ENCODE measurements at places on chromosomes 7 and 10. TPM values are rescaled to one million over a fixed set of nuclear protein-coding genes. Genes with fewer than 3 reads are reported as not detected.

- peak; percentile 80 for DNase-seq
- peak overlapping the region; percentile 95 for H3K27ac ChIP-seq
- peaks cover 53% of the 10 kb centered on the region for H3K4me1 ChIP-seq
- no peaks in the 10 kb centered on the region for H3K36me3 ChIP-seq
- peak overlapping the region; percentile 67 for H3K4me3 ChIP-seq
- H3K27me3 ChIP-seq, result no peaks in the 10 kb centered on the region
Observed at GRCh38 chr10:91798649-91799611, 704 bp downstream of the TNKS2 start.

DNA sequence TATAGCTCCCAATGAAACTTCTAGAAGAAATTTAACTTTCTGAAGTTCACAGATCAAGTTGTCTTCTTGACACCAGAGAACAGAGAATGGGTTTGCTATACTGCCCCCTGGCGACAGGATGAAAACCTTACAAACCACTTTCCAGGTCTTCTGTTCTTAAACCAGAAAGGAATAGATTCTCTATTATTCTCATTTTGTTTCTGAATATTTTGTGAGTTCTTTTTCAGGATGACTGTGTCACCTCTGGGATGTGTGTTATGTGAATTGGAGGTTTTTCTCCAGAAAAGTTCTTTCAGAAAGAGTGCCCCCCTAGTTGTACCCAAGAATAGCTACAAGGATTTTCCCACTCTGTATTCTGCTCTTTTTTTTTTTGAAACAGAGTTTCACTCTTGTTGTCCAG is 6.3 kb downstream of the IFT22 start:
- no peaks in the 10 kb centered on the region for H3K4me1 ChIP-seq
- H3K27me3 ChIP-seq, result no peaks in the 10 kb centered on the region
- no peak overlapping the region for H3K4me3 ChIP-seq
- H3K27ac ChIP-seq, result no peak overlapping the region
- H3K36me3 ChIP-seq, result peaks cover 21% of the 10 kb centered on the region
- no peak for DNase-seq

DNA sequence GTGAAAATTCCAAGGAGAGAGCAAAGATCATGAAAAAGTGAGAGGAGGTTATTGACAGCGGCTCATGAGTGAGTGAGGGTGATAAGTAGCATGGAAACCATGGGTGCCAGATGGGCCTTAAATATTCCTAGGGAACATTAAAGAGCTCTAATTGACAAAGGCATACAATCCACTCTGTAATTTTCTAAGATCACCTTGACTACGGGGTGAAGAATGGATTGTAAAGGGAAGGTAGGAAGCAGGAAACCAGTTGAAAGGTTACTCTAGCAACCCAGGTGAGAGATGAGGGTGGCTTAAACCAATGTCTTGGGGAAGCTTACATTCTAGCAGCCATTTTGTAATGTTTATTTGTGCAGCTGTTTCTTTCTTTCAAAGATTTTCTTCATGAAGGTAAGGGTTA is 75.7 kb downstream of the RSU1 start:
- H3K4me1 ChIP-seq, result no peaks in the 10 kb centered on the region
- no peaks in the 10 kb centered on the region for H3K27me3 ChIP-seq
- no peak for DNase-seq
- no peak overlapping the region for H3K27ac ChIP-seq

- no peaks in the 10 kb centered on the region for H3K27me3 ChIP-seq
- H3K4me3 ChIP-seq, result no peak overlapping the region
- H3K27ac ChIP-seq, result no peak overlapping the region
- H3K4me1 ChIP-seq, result peaks cover 16% of the 10 kb centered on the region
- DNase-seq, result no peak
- H3K36me3 ChIP-seq, result no peaks in the 10 kb centered on the region
Observed at GRCh38 chr10:96618653-96619052, 31.8 kb upstream of the TM9SF3 start.

- H3K27ac ChIP-seq, result no peak overlapping the region
- no peaks in the 10 kb centered on the region for H3K27me3 ChIP-seq
- no peak overlapping the region for H3K4me3 ChIP-seq
- no peaks in the 10 kb centered on the region for H3K4me1 ChIP-seq
- no peaks in the 10 kb centered on the region for H3K36me3 ChIP-seq
Observed at GRCh38 chr7:14133752-14134151, 144.3 kb upstream of the ETV1 start.

DNA sequence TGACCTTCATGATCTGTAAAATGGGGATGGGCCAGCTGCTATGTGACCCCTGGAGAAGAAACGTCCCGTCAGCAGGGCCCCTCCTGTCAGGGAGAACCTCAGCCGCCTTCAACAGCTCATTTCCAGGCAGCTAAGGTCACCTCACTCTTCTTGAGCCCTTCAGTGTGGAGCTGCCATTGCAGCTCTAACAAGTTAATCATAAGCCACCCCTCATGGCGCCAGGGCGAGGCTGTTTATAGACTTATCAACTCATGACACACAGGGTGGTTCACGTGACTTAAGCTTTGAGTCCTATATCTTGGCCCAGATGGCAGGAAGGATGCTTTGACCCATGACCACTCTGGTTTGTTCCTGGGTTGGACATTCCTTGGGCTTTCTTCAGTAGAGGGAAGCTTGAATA is 315.1 kb downstream of the TNS3 start:
- no peaks in the 10 kb centered on the region for H3K27me3 ChIP-seq
- peak overlapping the region; percentile 14 for H3K27ac ChIP-seq
- no peaks in the 10 kb centered on the region for H3K36me3 ChIP-seq

DNA sequence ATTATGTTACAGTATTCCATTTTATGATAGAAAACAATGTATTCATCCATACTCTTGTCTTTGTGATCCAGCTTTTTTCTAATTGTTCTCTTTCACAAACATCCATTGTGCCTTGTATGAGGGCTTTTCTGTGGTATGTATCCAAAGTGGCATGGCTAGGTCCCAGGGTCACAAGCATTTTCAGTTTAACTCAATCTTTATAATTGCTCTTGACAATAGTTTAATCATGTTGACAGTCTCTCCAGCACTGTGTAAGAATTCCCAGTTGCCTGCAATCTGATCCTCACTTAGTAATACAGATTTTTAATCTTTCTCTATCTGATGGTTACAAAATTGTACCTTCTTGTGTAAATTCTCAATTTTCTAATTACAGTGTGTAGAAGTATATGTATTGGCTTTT is 533.4 kb downstream of the NEBL start:
- H3K27ac ChIP-seq, result no peak overlapping the region
- no peak overlapping the region for H3K4me3 ChIP-seq
- no peaks in the 10 kb centered on the region for H3K36me3 ChIP-seq

GRCh38 chr10:102645741-102646609 is 1.7 kb downstream of the TRIM8 start:
- H3K27me3 ChIP-seq, result no peaks in the 10 kb centered on the region
- DNase-seq, result peak; percentile 96
- peaks cover under 1% of the 10 kb centered on the region for H3K36me3 ChIP-seq
- peak overlapping the region; percentile 99 for H3K27ac ChIP-seq
- peaks cover 55% of the 10 kb centered on the region for H3K4me1 ChIP-seq

GRCh38 chr7:55527307-55527706 is 45.0 kb downstream of the VOPP1 start:
- peaks cover 2% of the 10 kb centered on the region for H3K4me1 ChIP-seq
- no peak for DNase-seq
- no peaks in the 10 kb centered on the region for H3K36me3 ChIP-seq
- H3K27ac ChIP-seq, result no peak overlapping the region
- no peaks in the 10 kb centered on the region for H3K27me3 ChIP-seq
- H3K4me3 ChIP-seq, result no peak overlapping the region

GRCh38 chr7:157944051-157944450 is 607.2 kb downstream of the DNAJB6 start:
- H3K36me3 ChIP-seq, result no peaks in the 10 kb centered on the region
- H3K4me1 ChIP-seq, result no peaks in the 10 kb centered on the region
- no peak for DNase-seq
- H3K27me3 ChIP-seq, result no peaks in the 10 kb centered on the region

- no peaks in the 10 kb centered on the region for H3K36me3 ChIP-seq
- no peak overlapping the region for H3K4me3 ChIP-seq
- peaks cover 37% of the 10 kb centered on the region for H3K27me3 ChIP-seq
- H3K4me1 ChIP-seq, result no peaks in the 10 kb centered on the region
Observed at GRCh38 chr10:123645016-123645415, 21.1 kb upstream of the GPR26 start.

DNA sequence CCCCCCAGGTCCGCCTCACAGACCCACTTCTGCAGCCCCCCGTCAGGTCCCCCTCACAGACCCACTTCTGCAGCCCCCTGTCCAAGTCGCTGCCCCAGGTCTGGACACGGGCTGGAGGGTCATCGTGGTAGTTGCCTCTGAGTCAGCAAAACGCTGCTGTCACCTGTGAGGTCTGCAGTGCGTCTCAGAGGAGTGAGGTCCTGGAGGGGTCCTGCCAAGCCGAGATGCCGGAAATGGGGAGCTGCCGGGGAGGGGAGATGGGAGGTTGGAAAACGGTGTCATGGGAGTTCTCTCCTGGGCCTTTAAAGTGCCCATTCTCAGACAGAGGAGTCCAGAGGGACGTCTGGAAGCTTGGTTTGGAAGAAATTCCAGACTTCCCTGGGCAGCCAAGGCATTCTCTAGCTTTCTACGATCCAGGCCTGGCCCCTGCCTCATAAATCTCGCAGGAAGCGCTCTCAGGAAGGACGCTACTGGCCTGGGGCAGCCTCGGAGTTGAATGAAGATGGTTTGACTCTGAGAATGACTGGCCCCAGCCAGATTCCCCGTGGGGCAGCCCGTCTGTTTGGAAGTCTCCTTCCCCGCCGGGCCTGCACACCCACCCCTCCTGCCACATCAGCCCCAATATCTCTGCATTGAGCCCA is 38.7 kb downstream of the CALML3 start:
- no peaks in the 10 kb centered on the region for H3K36me3 ChIP-seq
- peak overlapping the region; percentile 24 for H3K27ac ChIP-seq
- peak; percentile 53 for DNase-seq

DNA sequence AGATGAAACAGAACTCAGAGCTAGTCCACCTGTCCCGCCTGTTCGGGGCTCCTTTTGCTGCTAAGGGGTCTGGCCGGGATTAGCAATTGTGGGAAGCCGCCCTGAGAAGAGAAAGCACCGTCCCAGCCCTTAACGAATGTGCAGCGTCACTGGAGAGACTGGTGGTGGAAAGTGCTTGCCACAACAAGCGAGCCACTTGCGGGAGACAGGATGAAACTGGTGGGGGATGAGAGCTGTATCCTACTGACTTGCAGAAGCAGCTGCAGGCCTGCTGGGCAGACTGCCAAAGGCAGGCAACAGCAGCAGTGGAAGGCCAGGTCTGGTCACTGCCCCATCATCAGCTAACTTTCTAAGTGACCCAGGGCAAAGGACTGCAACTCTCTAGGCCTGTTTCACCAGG is 95.4 kb downstream of the FAM53B start:
- no peak overlapping the region for H3K4me3 ChIP-seq
- H3K27me3 ChIP-seq, result no peaks in the 10 kb centered on the region
- no peaks in the 10 kb centered on the region for H3K36me3 ChIP-seq
- peak overlapping the region; percentile 84 for H3K27ac ChIP-seq
- DNase-seq, result no peak
- H3K4me1 ChIP-seq, result peaks cover 93% of the 10 kb centered on the region

DNA sequence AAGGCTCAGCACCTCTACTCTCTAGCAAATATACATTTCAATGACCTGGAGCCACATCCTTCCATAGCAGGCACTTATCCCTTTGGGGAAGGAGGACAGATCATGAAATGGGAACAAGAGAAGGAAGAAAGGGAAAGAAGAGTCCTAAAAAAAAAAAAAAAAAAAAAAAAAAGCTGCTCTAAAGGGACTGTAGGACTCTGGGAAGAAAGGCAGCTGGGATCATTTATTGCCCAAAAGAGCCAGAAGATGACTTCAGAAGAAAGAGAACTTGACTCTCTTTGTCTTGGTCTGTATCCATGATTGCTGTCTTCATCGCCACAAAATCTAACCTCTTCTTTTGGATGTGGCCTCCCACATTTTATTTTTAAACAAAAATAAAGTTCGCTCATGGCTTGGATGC is 203.6 kb upstream of the CELF2 start:
- H3K36me3 ChIP-seq, result no peaks in the 10 kb centered on the region
- H3K27me3 ChIP-seq, result no peaks in the 10 kb centered on the region
- no peak overlapping the region for H3K27ac ChIP-seq
- DNase-seq, result no peak

- peak overlapping the region; percentile 20 for H3K27ac ChIP-seq
- peaks cover 21% of the 10 kb centered on the region for H3K4me1 ChIP-seq
- peak overlapping the region; percentile 66 for H3K4me3 ChIP-seq
- DNase-seq, result no peak
Observed at GRCh38 chr7:3301831-3302618, 973 bp downstream of the SDK1 start.

DNA sequence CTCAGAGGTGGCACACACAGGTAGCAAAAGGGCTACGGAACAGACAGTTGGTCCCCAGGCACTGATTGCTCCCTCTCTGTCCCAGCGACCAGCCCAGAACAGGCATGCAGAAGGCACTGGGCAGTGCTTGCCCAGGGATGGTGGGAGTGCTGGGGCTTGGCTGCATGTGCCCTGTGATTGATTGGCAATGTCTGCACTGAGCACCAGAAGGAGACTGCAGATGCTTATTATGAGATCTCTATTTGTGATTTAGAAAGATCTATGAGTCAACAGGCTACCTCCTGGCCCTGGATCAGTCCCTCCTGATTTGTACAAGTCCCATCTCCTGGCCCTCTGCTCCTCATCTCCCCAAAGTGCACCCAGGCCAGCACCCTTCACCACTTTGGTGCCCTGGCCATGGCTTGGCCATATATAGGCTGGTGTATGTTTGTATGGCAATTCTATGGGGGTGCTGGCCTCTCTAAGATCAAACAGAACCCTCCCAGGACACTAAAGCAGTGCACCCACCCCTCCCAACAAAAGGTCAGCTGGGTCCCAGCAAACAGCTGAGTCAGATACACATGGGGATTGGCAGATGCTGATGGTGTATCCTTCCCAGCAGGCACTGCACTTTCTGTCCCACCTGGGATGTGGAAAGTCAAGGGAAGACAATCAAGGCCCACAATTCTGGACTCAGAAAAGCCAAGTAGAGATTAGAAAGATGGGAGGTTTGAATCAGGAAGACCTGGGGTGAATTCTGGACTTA is 30.9 kb downstream of the CAMK2B start:
- no peak for DNase-seq
- no peaks in the 10 kb centered on the region for H3K4me1 ChIP-seq
- peaks cover 21% of the 10 kb centered on the region for H3K27me3 ChIP-seq
- H3K27ac ChIP-seq, result no peak overlapping the region

DNA sequence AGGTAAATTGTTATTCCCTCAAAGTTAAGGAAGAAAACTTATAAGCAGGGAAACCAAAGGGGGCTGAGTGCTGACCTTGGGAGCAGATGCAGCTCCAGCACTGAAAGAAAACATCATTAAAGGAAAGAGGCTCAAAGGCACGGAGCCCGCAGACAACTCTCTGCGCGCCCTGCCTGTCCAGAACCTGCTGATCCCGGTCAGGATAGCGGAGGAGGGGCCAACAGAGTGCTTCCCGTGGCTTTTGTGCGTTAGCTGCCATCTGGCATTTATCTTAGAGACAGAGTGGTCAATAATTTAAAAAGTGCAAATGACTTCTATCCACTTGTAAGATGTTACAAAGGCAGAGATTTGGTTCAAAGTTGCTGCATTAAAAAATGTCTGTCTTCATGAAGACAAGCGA is 162.1 kb downstream of the FANK1 start:
- H3K36me3 ChIP-seq, result no peaks in the 10 kb centered on the region
- peaks cover 22% of the 10 kb centered on the region for H3K4me1 ChIP-seq
- H3K27me3 ChIP-seq, result peaks cover 7% of the 10 kb centered on the region
- no peak overlapping the region for H3K4me3 ChIP-seq
- no peak for DNase-seq

GRCh38 chr7:72709909-72710308 is 118.1 kb downstream of the TYW1B start:
- H3K27ac ChIP-seq, result no peak overlapping the region
- no peaks in the 10 kb centered on the region for H3K4me1 ChIP-seq
- no peaks in the 10 kb centered on the region for H3K27me3 ChIP-seq
- H3K4me3 ChIP-seq, result no peak overlapping the region
- DNase-seq, result no peak
- peaks cover 7% of the 10 kb centered on the region for H3K36me3 ChIP-seq

The MKX gene
- 0.53 TPM for total RNA-seq

The MCM10 gene
- total RNA-seq, result 0.36 TPM

The LRRD1 gene
- total RNA-seq, result not detected

The NRG3 gene
- 1.4 TPM for total RNA-seq

The FOXP2 gene
- 22.7 TPM for total RNA-seq

All from suprapubic skin (tissue), 4 donors.